ENCODE measurements at places on chromosomes 7 and 10.

DNA sequence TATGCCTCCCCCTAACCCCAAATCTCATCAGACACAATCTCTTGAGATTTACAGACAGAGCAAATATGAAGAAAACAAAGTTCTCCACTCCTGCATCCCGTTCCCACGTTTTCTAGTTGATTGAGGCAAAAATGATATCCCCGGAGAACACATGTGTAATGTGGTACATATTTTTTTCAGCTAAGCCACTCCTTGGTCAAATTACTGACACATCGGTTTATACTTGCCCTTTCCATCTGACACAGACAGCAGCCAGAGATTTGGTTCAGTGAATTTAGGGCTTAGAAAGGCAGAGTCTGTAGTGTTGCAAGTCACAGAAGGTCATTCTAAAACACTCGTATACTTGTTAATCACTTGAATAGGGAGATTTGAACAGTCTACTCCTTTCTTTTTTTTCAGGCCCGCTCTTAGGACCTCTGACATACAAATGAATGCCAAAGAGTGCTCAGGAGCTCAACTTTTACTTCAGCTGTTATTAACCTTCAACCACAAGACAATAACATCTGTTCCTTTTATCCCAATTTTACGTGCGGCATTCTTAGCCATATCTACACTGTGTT is 1.8 kb upstream of the DDX50 start:
- DNase-seq: no peak

DNA sequence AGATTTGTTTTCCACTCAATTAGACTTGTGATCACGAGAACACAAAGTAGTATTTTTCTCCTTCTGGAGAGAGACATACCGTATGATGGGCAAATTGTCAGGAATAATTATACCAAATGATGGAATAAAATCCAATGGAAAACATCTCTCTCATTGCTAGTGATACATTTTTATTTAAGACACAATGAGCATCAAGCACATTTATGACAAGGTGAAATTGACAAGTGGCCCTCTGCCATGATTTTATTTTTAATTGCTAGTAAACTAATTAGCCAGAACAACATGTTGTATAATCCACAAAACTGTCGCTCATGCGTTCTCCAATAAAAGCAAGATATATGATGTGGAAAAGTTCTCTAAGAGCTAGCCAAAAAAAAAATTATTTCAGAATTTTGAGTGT is 620.8 kb downstream of the AUTS2 start:
- no peak for DNase-seq

DNA sequence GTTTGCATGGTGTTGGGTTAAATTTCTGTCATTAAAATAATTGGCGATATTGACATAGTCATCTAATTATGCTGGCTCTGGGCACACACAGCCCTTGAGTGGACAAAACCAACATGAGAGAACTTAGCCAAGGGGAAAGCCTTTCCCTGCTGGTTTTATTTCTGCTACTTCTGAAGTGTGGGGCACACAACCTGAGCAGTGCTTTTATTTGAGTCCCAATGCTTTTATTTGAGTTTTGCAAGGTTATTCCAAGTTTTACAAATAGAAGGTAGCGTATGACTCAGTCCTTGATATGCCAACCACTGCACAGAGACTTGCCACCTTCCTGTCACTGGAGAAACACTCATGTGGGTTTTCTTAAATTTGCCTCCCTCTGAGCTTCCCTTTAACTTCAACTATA is 145.7 kb downstream of the EGFR start:
- DNase-seq: no peak

- DNase-seq: no peak
These were observed 29.4 kb upstream of the CCNJ start for GRCh38 chr10:96013956-96014355.

DNA sequence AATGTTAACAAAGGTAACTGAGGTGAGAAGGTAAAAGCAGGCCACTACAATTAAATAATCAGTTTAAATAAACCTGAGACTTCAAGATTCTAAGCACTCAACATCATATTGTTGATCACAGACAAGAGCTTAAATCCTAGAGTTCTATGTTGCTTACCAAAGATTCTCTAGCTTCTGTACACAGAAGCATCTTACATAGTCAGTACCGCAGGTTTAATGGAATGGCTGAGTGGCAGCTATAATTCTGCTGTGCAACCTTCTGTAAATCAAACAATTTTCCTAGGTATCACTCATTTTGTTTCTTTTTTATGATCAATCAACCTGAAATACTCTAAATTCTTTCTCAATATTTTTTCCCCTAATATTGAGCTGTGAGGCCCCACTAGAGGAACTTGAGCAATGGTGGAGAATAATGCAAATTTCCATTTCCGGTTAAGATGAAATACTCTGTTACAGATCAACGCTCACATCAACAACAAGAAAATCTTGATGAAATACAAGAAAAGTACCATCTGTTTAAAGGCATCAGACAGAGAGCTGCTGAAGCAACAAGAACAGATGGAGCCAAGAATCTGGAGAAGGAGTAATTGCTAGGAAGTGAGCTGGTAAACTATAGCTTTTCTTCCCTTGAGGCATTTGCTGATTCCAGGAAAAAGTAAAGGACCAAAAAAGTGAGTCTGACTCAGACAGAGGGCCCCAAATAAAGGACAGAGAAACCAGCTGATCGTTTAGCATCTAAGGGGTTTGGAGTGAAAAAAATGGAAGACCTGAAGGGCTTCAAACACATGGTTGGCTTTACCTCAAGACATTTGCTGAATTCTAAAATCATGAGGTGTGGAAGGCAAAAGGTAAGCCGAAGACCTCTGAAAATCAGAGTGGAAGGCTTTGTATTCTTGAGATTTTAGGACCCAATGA is 22.6 kb downstream of the PNPLA8 start:
- DNase-seq: no peak

GRCh38 chr10:130023454-130024230 is 59.6 kb upstream of the EBF3 start:
- DNase-seq: no peak

DNA sequence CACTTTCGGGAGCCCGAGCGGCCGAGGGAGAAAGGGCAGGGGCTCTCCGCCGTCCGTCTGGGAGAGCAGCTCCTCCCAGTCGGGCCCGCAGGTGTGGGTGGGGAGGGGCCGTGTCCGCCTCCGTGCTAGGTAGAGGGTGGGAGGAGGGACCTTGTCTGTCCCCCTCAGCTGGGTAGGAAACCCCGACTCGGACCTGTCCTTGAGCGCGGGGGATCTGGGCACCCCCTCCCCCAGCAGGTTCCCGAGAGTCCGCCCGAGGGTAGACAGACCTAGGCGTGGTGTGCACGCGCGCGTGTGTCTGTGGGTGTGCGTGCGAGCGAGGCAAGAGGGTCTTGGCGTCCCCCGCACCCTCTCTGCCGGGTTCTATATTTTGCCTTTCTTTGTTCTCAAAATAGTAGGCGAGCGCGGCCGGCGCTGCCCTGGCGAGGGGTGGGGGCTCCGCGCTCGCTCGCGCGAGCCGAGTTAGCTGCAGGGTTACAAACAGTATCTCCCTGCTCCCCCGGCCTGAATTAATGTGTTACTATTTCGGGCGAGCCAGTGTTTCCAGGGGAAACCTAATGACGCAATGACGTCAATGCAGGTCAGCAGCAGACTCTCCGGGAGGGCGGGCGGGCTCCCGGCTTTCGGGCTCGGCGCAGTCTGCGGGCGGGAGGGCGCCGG is 73.9 kb upstream of the LEP start:
- peak; percentile 79 for DNase-seq

DNA sequence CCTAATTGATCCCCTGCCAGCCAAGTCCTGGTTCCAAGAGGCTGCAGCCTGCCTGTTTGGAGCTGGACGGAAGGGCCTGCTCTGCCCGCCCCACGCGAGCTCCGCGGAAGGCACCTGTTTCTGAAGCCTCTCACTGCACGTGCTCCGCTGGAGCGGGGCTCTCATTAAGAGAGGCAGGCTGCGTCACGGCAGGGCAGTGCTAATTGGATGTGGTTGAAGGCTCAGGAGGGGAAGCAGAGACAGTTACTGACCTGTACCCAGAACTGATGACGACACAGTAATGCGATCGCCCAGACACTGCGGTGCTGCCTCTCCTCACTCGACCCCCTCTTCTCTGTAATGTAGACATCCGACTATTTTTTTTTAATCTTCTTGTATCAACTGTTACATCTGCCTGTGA is 411.1 kb upstream of the MGMT start:
- DNase-seq: peak; percentile 54

DNA sequence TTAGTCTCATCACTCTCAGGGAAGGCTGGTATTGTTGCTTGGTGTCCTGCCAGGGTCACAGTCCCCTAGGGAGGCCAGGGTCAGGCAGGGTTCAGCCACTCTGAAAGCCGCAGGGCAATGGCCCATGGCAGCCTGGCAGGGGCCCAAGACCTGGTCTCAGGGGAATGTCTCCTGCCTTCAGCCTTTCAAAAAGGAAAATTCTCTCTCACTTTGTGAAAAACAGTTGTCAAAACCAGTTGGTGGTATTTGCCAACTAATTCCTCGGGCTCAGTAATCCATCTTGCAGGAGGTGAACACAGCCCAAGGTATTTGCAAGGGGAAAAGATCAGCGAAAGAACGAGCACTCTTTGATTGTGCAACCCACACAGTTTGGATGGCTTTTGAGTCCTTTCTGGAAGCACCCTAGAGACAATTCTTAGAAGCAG is 101.5 kb downstream of the JCAD start:
- peak; percentile 22 for DNase-seq

- no peak for DNase-seq
These were observed 21.6 kb upstream of the DRGX start for GRCh38 chr10:49417311-49418052.

GRCh38 chr7:25852939-25853271 is 299.1 kb upstream of the NFE2L3 start:
- DNase-seq: no peak

GRCh38 chr7:159107161-159107892 is 37.3 kb downstream of the VIPR2 start:
- DNase-seq: no peak

- DNase-seq: no peak
These were observed 666.7 kb upstream of the C7orf33 start for GRCh38 chr7:147923841-147924240.

- DNase-seq: no peak
These were observed 176.0 kb downstream of the SKAP2 start for GRCh38 chr7:26688388-26688787.

- no peak for DNase-seq
These were observed 3.6 kb upstream of the CDH23 start for GRCh38 chr10:71392791-71393781.

DNA sequence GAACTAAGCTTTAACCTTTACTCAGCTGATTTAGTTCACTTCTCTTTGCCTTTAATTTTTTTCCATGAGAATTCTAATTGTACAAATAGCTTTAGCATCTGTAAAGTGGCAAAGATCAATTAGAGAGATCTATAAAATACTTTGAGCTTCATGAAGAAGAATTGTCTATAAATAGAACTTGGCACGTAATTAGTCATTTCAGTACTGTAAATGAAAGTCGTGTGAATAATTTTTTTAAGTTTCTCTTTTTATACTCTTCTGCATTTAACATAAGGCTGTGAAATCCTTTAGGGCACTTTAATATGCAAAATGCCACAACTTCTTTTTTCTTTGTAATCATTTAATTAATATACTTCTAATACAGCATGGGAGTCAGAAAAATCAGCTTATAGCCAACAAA is 177.8 kb downstream of the CSTF2T start:
- no peak for DNase-seq

GRCh38 chr10:76334255-76334654 is 902.8 kb downstream of the LRMDA start:
- no peak for DNase-seq

DNA sequence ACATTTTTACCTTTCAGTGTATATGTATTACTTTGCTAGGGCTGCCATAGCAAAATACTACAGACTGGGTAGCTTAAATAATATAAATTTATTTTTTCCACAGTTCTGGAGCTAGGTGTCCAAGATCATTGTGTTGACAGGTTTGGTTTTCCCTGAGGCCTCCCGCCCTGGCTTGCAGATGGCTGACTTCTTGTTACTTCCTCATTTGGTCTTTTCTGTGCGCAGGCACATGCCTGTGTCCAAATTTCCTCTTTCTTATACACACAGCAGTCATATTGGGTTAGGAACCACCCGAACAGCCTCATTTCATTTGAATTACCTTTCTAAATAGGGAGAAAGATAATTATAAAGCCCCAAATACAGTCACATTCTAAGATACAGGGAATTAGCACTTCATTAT is 521.6 kb upstream of the SORCS1 start:
- no peak for DNase-seq

DNA sequence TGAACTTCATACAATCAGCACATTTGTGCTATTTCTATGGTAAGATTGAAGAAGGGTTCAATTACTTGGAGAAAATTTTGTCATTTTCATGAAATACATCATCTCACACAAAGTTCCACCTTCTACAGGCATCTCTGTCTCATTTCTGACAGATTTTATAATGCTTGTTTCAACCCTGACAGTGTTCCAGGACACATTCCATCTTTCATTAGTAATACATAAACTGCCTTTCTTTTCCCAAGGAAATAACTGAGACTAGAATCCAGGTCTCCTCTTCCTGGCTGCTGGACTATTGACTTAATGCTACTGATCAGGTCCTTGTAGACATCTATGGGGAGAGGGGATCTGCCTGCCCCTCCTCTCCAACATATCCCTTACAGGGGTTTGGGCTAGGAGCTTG is 70.1 kb upstream of the PLPP4 start:
- no peak for DNase-seq

DNA sequence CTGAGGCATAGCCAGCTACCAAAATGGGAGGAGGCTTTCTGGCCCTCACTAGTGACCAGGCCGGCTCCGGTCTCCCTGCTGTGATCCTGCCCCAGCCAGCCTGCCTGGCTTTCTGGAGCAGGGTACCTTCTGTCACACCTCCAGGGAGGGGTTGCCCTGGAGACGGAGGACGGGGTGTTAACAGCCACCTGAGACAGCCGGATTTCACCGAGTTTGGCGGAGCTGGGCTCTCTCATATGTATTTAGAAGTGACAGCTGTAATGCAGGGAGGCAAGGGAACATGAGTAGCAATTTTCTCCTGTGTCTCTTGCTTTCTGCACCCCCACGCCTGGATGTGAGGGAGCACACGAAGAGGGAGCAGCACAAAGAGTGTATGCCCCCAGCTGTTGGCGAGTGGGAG is 473.3 kb downstream of the PLXNA4 start:
- peak; percentile 44 for DNase-seq

GRCh38 chr7:139924461-139924860 is 95.4 kb downstream of the TBXAS1 start:
- DNase-seq: no peak

- DNase-seq: no peak
These were observed 421.6 kb downstream of the PAXIP1 start for GRCh38 chr7:154581251-154581890.

DNA sequence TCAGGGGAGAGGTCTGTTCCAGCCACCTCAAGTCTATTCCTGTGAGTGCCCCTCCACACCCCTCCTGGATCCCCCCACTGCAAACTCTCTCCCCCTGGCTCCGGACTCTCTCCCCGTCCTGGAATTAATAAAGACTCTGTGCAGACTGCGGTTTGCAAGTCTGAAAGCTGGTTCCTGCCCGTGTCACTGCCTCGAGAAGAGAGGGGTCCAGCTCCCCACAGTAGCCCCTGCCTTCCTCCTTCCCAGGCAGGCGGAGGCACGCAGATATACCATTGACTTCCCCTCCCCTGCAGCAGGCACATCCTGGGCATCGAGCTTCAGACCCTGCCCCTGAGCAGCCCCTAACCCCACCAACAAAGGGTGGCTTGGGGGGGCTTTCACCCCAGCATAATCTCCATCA is 2.2 kb upstream of the ELN start:
- no peak for DNase-seq

- no peak for DNase-seq
These were observed 79.7 kb downstream of the LHPP start for GRCh38 chr10:124541076-124541903.

GRCh38 chr7:22726345-22726906 is 574 bp upstream of the IL6 start:
- DNase-seq: peak; percentile 30

GRCh38 chr10:72637398-72637857 is 11.5 kb upstream of the MICU1 start:
- no peak for DNase-seq
